NCI-H460 (cell line): ENCODE measurements at places on chromosomes 4 and X.

DNA sequence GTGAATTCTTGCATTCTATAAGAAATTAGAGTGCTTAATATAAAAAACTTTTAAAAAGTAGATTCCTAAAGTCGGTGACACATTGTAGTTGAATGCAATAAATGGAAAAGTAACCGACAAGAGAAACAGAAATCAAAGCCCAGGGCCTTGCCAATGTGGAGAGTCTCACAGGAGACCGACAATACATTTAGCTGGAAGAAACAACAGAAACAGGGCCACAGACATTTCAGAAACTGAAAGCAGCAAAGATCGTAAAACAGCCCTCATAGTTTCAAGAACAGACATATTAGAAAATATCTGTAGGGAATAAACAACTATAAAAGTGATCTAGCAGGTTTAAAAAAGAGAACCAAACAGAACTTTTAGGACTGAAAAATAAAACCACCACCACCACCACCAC is 49.5 kb downstream of the STAP1 start:
- no peak for DNase-seq

- no peak for DNase-seq
Observed at GRCh38 chr4:5028480-5028879, 9.2 kb upstream of the CYTL1 start.

DNA sequence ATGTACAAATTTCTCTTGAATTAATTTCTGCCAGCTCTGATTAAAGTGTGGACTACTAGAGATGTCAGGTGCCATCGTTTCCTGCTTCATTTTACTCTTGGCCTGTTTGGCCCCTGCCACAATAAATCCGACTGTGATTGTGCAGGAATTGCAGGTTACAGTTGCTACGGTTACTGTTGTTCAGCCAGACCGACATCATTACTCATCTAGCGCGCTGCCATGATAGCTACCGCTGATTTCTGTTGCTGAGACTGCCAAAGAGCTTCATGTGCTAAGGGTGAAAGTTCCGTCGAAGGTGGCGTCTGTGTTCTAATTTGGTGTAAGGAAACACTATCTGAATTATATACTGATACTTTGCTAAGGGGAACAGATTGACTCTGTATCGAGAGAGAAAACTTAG is 22.1 kb downstream of the SLIT2 start:
- no peak for DNase-seq

GRCh38 chrX:20143111-20143510 is 1.5 kb upstream of the EIF1AX start:
- DNase-seq, result no peak

- no peak for DNase-seq
Observed at GRCh38 chr4:74893171-74893570, 39.7 kb upstream of the PARM1 start.
